ENCODE measurements at places on chromosomes 16 and 17.
A peak's percentile ranks its signal among the peaks of the same experiment; 100 is the strongest.

DNA sequence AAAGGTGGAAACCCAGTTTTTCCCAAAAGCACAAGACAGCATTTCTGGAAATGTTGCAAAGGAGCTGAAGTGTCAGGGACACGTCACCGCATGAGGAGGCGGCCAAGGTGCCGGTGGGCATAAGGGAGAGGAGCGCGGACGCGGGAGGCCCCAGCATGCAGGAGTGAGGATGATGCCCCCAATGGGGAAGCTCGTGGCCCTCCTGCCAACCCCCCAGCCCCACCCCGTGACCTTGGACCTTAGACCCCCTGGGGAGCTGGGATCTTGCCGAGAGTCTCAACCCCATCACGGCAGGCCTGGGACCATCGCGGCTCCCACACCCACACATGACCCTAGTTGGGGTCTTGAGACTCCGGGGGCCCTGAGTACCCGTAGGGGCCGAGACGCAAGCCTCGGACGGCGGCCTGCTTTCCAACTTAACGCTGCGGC lies 119.4 kb upstream of the METRNL start:
- no peak for DNase-seq

DNA sequence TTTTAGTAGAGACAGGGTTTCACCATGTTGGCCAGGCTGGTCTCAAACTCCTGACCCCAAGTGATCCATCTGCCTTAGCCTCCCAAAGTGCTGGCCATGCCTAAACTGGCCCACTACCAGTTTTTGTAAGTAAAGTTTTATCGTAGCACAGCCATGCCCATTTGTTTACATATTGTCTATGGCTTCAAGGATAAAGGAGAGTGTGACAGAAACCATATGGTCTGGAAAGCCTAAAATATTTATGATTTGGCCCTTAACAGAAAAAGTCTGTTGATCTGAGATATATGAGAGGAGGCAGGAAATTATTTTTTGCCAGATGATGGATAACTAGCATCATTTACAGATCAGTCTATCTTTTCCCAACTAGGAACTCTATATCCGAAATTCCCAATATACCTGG lies 4.5 kb downstream of the AKAP10 start:
- DNase-seq: no peak

GRCh38 chr17:67386965-67387551 lies 10.0 kb downstream of the PITPNC1 start:
- DNase-seq: peak; percentile 53

DNA sequence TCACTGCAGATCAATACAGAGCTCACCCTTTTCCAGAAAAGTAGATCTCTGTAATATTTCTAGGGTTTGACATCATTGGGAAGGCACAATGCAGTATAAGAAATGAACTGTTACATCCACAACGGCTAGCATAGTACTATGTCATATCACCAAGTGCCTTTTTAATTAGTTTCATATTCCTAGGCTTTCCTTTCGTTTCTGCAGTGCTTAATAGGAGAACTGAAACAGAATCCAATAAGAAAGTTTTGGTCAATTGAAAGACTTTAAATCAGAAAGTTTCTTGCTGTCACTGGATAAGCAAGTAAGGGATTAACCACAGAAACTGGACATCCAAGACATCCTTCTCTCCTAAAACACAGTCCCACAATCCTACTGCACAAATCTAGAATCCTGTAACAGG lies 3.5 kb upstream of the RNF43 start:
- DNase-seq: no peak

DNA sequence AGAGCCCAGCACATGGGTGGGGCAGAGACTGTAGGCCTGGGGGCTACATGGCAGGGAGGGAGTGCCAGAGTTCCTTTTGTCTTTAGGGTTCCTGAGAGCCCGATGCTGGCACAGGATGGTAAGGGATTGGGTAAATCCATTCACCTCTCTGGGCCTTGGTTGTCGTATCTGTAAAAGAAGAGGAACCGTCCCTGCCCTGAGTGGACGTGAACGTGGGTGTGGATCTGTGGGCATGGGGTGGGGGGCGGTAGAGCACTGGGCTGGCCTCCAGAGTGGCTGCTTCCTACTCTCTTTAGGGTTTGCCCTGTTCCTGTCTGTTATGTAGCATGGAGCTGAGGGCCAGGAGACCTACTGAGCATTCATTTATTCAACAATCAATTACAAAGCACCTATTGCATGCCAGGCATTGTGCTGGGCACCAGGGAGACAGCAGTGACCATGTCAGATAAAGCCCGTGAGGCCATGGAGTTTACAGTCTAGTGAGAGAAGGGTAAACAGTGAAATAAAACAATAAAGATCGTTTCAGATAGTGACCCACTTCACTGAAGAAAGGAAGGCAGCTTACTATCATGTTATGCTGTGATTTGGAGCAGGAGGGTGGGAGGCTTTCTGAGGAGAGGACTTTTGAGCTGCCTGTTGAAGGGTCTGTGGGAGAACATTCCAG lies 13.1 kb upstream of the TCAP start:
- DNase-seq: no peak

DNA sequence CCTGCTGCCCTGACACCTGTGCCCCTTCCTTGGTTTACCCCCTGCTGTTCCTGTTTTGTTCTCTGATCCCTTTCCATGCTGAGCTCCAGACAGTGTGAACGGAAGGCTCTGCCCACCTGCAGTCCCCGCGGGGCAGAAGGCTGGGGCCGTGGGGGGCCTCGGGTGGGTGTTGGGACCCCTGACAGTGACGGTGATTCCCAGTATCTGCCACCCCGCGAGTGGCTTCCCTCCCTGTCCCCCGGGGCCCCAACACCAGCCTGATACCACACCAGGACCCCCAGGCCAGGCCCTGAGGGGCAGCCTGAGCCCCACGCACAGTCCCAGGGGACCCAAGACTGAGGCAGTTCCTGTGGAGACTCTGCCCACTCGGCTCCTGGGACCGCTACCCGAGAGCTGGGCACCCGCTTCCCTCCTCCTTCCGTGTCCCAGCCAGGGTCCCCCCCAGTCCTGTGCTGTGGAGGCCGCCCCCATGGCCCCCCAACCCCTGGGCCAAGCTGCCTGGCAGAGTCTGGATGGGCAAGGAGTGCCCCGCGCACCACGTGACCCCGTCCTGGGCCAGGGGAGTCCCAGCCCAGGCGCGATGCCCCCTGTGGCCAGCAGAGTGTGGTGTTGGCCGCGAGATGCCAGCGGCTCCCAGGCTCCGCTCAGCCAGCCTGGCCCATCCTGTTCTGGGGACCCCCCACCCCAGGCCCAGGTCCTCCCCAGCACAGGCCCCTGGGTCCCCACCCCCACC lies 10.0 kb upstream of the C1QTNF8 start:
- no peak for DNase-seq

DNA sequence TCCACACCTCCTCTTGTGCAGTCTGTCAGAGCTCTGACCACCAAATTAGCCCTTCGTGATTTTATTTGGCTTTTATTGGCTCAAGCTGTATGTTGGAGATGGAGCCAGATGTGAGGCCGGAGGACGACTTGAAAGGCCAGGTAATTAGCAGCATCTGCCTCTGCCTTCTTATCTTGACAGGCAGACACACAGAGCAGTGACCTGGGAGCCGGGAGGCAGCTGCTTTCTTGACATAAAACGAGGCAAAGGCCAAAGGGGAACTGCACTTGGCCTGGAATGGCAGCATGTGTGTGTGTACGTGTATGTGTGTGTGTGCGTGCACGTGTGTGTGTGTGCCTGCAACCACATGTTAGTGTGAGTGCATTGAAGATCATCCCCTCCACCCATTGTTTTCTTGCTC lies 56.9 kb upstream of the BRD7 start:
- DNase-seq: no peak

DNA sequence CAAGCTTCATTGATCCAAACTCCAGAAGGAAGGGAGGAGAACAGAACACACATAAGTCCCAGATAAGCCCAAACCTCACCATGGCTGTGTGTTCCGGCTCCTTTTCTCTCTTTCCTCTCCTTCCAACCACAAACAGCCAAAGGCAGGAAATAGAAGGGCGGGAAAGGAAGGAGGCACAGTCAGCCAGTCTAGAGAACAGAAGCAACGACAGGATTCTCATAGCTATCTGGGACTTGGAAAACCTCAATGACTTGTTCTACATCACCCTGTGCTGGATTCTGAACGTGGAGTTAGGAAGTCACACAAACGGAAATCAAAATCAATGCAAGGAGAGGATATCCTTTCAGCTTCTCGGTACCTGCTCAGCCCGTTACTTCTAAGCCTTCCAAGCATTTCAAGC lies 9.0 kb downstream of the CRK start:
- DNase-seq: no peak

DNA sequence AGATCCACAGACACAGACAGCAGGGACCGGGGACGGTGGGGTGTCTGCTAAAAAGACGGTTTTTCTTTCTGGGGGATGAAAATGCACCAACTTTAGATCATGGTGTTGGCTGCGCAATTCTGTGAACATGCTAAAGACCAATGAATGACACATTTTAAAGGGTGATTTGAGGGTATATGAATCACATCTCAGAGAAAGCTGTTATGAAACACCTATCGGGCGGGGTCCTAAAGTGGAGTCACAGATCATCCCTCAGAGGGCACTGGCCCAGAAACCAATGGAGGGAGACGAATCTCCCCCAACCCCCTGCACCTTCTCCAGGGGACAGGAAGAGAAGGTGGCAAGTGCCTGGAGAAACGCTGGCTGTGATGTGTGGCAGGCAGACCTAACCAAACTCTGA lies 26.0 kb downstream of the KLHDC4 start:
- DNase-seq: no peak

DNA sequence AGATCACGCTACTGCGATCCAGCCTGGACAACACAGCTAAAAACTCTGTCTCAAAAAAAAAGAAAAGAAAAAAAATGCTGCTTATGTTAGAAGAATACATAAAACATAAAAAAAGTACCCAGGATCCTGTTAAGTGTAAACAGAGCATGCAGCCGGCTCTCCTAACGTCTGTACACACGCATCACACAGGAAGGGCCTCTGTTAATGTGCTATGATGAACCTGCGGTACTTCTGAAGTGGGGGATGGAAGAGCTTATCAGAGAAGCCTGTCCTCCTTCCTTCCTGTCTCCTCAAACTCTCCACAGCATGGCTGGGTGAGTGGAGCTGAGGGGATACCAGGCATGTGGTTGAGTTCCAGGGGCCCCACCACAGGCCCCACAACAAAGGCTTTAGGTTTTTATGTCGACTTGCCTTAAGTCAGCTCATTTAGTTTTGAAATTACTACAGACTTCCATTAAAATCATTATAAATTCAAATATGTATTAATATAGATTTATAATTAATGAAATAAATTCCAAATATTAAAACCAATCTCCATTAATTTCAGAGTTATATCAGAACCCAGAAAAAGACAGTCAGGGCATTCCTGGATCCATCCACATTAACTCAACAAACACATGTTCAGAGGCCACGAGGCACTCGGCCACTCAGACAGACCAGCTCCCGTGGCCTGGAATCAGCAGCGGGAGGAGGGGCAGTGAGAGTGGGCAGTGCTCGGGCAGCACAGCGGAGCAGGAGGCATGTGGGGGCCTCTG lies 11.7 kb downstream of the CCDC57 start:
- no peak for DNase-seq

- DNase-seq: no peak
These were observed 24.1 kb downstream of the PIK3R6 start for GRCh38 chr17:8843344-8843743.

GRCh38 chr16:47713225-47713595 lies 252.1 kb downstream of the PHKB start:
- no peak for DNase-seq

DNA sequence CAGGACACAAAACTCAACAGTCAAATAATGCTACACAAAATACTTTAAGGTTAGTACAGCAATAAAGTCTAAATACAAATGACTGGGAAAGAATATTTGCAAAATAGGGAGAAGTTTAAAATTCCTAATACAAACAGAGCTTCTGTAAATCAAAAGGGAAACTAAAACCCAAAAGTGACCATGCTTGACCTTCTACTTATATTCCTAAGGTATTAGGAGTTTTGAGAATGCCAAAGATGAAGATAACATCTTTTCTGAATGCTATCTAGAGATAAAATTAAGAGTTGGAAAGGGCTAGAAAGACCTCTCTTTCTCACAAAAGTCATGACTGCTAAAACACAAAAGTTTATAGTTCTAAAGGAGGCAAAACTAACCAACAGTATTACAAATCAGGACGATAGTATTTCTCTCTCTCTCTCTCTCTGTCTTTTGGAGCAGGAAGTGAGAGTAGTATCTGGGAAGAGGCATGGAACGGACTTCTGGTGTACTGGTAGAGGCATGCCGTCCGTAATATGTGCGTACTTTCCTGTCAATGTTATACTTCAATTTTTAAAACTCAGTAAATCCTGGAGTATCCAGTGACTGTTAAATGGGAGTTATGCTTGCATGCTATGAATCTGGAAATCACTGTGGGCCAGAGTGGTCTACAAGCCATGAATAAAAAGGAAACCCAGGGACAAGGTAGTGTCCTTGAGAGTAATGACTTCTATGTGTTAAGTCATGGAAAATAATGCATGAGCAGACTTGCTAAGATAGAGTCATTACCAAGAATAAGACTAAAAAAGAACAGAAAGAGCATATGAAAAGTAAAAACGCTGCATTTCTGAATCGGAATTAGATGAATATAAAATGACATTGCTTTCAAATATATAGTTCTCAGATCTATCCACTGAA lies 49.7 kb upstream of the ANKFY1 start:
- no peak for DNase-seq

DNA sequence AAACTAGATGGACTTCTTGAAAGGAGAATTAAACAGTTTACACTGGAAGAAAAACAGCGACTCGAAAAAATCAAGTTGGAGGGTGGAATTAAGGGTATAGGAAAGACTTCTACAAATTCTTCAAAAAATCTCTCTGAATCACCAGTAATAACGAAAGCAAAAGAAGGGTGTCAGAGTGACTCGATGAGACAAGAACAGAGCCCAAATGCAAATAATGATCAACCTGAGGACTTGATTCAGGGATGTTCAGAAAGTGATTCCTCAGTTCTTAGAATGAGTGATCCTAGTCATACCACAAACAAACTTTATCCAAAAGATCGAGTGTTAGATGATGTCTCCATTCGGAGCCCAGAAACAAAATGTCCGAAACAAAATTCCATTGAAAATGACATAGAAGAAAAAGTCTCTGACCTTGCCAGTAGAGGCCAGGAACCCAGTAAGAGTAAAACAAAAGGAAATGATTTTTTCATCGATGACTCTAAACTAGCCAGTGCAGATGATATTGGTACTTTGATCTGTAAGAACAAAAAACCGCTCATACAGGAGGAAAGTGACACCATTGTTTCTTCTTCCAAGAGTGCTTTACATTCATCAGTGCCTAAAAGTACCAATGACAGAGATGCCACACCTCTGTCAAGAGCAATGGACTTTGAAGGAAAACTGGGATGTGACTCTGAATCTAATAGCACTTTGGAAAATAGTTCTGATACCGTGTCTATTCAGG lies 85.0 kb downstream of the C17orf58 start:
- DNase-seq: no peak

- DNase-seq: no peak
These were observed 13.6 kb downstream of the CEP20 start for GRCh38 chr16:15874745-15875314.

All from activated CD4-positive, CD25-positive, alpha-beta regulatory T cell (primary cell).